ENCODE measurements at places on chromosomes 1 and 21.

DNA sequence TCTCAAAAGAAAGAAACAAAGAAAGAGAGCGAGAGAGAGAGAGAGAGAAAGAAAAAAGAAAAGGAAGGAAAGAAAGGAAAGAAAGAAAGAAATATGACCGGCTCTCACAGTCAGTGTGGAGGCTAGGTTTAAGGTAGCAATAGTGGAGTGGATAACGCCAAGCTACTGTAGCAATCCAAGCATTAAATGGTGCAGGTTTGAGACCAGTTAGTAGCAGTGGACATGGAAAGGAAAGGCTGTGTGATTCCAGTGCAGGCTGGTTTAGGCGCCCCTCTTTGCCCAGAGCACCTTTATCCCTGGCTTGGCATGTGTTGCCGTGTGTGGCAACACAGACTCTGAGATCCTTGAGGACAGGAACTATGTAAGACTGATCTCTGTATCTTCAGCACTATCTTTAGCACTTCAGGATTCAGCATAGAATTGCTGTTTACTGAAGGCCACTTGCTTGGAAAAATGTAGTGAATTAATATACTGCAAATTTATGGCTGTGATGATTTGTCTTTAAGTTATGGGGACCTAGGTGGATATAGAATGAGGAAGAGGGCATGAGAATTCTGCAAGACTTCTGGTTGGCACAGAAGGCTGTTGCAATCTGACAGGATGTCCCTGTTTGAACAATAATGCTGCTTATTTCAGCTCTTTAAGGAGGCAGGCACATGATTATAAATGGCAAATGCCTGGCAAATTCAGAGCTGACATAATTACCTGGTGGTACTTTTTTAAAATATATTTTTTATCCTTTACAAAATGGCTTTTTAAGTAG lies 10.8 kb upstream of the OSBPL9 start:
- DNase-seq = no peak

- no peak for DNase-seq
Measured at GRCh38 chr1:31888291-31888690, 49.9 kb downstream of the PTP4A2 start.

DNA sequence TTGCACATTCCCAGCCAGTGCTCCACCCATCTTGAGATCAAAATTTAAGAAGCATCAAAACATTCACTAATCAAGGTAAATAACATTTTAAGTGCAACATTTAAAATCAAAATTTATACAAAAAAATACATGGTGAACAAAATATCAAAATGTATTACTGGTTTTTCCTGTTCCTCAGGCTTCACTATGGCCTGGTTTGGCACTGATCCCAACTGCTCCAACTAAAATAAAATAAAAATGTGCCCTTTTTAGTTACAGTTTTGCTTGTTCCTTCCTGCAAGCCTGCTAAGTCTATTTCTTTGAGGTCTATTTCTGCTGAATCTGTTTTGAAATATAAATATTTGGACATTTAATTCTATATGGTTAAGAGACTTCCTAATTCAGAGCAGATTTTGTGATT lies 54.9 kb downstream of the ADAMTS1 start:
- DNase-seq = no peak

DNA sequence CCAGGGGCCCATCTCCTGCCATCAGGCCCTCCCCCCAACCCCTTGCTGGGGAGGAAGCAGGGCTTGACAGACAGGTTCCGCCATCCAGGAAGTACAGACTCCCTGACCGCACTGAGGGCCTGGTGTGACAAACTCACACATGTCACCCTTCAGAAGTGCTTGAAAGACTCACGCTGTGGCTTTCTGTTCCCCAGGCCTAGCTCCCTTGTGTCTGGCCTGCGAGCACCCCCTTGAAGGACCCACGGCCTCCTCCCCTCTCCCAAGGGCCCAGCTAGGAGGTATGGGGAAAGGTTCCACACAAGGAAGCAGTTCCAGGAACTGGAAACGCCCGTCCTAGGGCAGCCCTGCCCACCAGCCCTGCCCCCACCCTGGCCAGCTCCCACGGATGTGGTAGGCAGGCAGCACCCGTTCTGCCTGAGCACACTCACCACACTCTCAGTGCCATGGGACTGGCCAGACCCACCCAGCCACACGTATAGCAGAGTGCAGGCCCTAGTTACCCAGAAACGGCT lies 26.7 kb downstream of the SLC2A1 start:
- peak; percentile 91 for DNase-seq

DNA sequence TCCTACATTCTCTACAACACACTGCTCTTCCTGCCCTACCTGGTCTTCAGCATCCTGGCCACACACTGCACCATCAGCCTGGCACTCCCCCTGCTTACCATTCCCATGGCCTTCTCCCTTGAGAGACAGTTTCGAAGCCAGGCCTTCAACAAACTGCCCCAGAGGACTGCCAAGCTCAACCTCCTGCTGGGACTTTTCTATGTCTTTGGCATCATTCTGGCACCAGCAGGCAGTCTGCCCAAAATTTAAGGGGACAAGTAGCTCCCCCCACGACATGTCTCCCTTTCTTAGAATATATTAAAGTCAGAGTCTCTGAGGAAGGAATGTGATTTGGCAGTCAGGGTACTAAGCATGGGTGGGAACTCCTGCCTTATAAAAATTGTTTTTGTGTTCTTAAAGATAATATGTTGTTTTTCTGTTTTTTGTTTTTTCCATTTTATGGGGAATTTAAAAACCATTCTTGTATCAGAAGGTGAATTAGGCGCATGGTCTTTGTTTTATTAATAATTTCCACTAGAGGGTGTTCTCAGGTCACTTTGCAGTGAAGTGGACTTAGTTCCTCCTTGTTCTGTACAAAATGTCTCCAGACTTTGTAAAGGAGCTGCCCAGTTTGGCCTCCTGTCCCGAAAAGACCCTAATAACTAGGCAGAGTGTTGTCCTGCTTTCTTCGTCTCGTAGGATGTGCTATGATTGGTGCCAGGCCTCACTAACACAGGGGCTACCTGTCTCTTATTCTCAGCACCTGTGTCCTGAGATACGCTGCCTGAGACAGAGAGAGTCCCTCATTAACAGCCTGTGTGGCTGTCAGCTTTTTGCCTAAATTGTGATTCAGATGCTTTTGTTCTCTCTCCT lies 13.1 kb downstream of the UBIAD1 start:
- DNase-seq = no peak

- DNase-seq = peak; percentile 29
Measured at GRCh38 chr1:8055973-8056372, 29.9 kb upstream of the ERRFI1 start.

GRCh38 chr1:241495741-241496140 lies 23.8 kb downstream of the FH start:
- DNase-seq = no peak

DNA sequence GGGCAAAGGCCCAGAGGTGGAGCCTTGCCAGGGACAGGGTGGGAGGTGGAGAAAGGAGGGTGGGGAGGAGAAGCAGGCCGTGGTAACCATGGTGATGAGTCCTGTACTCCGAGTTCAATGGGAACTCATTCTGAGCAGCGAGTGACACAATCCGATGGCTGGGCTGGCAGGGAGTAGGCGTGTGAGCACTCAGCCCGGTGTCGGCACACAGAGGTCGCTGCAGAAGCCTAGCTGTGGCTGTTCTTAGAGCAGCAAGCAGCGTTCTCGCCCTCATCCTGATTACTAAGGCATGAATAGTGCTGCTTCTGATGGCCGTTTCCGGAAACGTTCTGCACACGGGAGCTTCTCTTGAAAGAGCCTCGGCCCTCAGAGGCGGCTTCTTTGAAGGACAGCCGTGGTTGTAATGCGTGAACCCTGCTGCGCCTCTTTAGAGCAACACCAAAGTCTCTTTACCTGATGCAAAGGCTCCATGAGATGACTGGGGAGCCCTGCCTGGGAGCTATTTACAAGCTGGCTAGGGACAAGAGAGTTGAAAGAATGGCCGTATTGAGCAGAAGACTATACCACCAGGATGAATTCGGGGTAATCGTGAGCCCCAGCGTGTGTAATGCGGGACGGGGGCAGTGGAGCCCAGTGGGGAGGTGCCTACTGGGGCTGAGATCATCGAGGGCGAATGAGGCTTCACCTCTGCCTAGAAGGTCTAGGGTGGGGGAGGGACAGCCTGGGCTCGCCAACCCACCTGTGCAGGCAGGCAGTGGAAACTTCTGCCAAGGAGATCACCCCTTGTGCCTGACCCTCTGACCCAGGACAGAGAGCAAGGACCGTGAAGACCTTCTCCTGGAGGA lies 72.8 kb upstream of the PAX7 start:
- DNase-seq = no peak

DNA sequence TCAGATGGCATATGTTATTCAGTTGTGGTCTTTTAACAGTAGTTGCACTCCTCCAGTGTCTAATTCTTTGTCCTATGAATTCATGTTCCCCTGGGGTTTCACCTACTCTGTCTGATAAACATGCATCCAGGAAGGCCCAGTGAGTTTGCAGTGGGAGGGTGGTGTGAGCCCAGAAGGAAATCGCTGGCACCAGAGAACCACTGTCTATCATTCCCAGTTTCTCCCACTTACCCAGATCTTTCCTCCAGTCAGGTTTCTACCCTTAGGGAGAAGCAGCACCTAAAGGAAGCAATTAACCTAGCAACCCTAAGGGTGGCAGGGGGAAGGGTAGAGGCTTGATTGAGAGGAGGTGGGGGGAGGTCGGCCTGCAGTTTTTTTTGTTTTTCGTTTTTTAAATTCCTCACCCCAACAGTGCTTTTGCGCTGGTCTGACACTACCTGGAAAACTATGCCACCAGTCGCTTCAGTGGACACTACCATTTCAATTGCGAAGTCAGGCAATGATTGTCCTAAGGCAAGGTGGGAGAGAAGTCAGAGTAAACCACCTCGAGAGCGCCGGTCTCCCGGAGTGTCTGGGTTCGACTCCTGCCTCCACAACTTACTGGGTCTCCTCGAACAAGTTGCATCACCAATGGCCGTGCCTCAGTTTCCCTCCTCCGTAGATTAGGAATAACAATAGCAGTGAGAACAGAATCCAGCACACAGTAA lies 766 bp upstream of the SLC44A3 start:
- no peak for DNase-seq

DNA sequence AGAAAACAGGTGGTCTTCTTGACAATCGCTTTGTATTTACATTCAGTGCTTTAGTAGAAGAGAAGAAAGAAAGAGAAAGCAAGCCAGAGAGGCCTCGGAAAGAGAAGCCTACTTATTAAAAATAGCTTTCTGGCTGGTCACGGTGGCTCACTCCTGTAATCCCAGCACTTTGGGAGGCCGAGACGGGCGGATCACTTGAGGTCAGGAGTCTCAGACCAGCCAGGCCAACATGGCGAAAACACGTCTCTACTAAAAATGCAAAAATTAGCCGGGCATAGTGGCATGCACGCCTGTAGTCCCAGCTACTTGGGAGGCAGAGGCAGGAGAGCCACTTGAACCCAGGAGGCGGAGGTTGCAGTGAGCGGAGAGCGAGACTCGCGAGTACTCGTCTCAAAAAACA lies 1.8 kb upstream of the SLC19A2 start:
- DNase-seq = no peak

GRCh38 chr1:2320760-2321667 lies 70.3 kb downstream of the MORN1 start:
- peak; percentile 12 for DNase-seq

DNA sequence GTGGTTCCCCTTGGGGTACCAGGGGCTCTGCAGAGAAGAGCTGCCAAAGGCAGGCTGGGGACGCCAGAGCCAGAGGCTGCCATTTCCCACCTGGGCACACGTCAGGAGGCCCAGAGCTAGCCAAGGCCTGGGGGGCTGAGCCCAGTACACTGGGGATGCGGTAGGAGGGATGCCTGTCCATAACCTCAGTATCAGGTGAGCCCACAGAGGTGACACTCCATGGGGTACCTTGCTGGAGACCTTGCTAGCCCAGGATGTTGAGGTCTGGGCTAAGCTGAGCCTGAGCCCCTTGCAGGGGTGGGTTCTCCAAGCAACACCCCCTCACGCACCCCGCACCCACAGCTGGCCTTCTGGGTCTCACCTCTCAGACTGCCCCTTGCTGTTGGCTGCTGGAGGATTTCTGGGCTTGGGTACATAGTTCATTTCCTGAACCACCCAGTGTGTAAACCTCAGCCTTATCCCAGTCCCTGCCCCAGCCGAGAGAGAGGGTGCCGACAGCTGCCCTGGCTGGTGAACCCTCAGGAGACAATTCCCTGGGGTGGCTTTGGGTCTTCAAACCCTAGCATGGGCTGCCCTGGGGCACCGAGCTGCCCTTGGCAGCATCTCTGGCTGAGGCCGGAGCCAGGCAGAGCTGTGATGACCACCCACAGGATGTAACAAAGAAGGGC lies 92.5 kb upstream of the VAMP3 start:
- no peak for DNase-seq

- peak; percentile 38 for DNase-seq
Measured at GRCh38 chr1:220873868-220874655, 5.2 kb upstream of the HLX start.

DNA sequence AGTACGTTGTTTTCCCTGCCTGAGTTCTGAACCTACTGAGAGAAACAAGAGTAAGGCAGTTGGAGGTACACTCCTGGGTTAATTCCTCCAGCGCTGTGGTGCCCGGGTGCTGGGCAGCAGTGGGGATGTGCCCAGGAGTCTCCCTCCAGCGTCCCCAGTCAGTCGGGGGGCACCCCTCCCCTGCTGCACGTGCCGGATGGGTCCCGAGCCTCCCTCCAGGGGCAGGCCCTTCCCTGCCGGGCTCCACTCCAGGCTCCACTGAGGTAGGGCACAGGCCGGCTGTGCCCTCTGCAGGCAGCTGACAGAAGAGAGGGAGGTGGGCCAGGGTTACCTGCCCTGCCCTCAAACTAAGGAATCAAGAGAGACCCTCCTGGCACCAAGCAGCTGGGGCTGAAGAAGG lies 238.1 kb upstream of the VAMP3 start:
- no peak for DNase-seq

- peak; percentile 68 for DNase-seq
Measured at GRCh38 chr1:2180297-2181245, 14.0 kb downstream of the FAAP20 start.

- DNase-seq = no peak
Measured at GRCh38 chr1:41365772-41366454, 4.7 kb downstream of the FOXO6 start.

DNA sequence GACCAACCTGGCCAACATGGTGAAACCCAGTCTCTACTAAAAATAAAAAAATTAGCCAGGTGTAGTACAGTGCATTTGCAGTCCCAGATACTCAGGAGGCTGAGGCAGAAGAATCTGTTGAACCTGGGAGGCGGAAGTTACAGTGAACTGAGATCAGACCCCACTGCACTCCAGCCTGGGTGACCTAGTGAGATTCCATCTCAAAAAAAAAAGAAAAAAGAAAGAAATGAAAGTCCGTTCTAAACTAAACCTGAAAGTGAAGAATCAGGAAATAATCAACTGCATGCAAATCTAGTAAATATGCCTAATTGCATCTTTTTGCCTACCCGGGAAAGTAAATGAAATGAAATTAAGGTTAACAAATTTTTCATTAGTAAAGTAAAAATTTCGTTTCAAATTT lies 99.6 kb downstream of the ZZZ3 start:
- DNase-seq = no peak

DNA sequence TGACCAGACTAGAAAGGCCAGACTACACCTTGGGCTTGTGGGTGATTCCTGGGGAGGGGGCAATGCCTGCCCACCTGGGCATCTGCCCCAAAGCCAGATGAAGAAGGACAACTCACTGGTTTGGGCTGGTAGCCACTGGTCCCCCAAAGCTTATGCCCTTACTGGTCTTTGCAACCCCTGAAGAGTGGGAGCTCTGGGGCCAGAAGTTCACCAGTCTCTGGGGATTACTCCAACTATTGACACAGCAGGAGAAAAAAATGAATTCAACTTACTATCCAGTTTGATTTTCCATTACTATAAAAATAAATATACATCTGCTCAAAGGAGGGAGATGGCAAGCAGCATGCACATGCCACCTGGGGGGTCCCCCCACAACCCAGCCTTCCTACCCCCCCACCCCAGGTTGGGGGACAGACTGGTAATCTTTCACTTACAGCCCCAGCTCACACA lies 2.6 kb downstream of the AHDC1 start:
- DNase-seq = no peak

- no peak for DNase-seq
Measured at GRCh38 chr1:64570267-64570855, 100.4 kb downstream of the CACHD1 start.
